ENCODE measurements at places on chromosomes 5 and 9. TPM values are rescaled to one million over a fixed set of nuclear protein-coding genes. Genes with fewer than 3 reads are reported as not detected.

DNA sequence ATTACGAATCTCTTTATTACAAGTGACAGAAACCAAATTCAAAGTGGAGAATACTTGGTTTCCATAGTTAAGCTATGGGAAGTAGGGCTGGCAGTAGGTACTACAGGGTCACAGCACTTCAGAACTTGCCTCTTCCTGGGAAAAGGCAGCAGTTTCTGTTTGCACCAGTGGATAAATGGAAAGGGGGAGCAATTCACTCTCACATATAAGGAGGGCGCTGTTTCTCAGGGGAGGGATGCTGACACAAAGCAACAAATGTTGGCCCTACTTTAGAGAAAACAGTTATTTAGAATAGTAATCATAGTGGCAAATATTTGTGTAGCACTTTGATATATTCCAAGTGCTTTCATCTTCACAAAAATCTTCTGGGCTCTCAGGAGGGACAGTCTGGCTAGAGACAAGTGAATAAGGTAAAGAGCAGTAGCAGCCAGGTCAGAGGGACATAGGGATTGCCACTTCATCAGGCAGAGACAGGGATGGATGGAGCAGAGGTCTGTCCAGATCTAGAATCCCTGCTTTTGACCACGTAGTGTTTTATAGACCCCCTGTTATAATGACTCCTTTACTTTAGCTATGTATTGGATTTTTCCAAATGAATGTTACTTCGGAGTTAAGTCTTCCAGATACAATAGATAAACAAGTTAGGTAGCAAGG lies 554.8 kb upstream of the SGCD start:
- no peaks in the 10 kb centered on the region for H3K27me3 ChIP-seq
- H3K27ac ChIP-seq: no peak overlapping the region
- H3K4me1 ChIP-seq: no peaks in the 10 kb centered on the region
- H3K4me3 ChIP-seq: no peak overlapping the region

GRCh38 chr5:173453167-173453566 lies 125.0 kb upstream of the STC2 start:
- H3K27me3 ChIP-seq: no peaks in the 10 kb centered on the region
- no peak overlapping the region for H3K4me3 ChIP-seq
- DNase-seq: no peak
- no peaks in the 10 kb centered on the region for H3K36me3 ChIP-seq
- peak overlapping the region; percentile 72 for H3K27ac ChIP-seq

The PKD2L2 gene
- not detected for total RNA-seq

The LYSMD3 gene
- 19.3 TPM for total RNA-seq

- peak overlapping the region; percentile 9 for H3K27ac ChIP-seq
- no peaks in the 10 kb centered on the region for H3K4me1 ChIP-seq
- H3K4me3 ChIP-seq: no peak overlapping the region
- no peaks in the 10 kb centered on the region for H3K36me3 ChIP-seq
These were observed 113.5 kb upstream of the SLC12A2 start for GRCh38 chr5:127970081-127970480.

DNA sequence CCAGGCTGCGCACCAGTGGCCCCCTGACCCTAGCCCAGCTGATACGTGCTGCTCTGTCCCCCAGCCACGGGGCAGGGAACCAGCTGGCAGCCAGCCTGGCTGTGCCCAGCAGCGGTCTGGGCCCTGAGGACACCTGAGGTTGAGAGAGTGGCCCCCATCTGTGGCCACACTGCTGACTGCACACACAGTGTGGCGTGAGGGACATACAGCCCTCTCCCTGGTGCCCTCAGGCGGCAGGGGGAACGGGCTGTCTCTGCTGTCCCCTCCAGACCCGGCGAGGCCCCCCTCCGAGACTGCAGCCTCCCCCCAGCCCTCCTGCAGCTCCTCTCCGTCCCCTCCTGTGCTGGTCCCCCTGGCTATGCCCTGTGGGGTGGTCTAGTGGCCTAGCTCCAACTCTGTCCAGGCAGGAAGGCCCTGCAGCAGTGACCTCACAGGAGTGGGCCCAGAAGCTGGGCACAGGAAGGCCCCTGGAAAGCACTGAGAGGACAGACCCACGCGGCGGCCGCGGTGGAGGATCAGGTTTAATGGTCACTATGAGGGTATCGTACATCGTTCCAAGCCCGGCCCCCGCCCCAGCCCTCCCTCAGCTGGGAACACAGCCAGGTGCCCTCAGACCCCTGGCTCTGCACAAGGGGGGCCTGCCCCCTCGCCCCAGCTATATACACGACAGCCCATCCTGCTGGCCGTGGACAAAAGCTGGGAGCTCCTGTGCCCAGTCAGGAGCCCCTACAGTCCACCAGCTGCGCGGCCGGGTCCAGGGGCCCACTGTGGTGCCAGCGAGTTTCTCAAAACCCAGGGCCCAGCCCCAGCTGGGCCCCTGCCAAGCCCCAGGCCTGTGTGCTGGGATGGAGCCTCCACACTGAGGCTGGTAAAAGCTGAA lies 6.8 kb upstream of the ENTPD8 start:
- H3K4me3 ChIP-seq: no peak overlapping the region
- H3K27me3 ChIP-seq: no peaks in the 10 kb centered on the region
- peaks cover 4% of the 10 kb centered on the region for H3K4me1 ChIP-seq
- DNase-seq: no peak
- no peak overlapping the region for H3K27ac ChIP-seq

The PCDHGB2 gene
- 10.5 TPM for total RNA-seq

- no peaks in the 10 kb centered on the region for H3K27me3 ChIP-seq
- H3K4me1 ChIP-seq: no peaks in the 10 kb centered on the region
- H3K36me3 ChIP-seq: no peaks in the 10 kb centered on the region
- H3K27ac ChIP-seq: no peak overlapping the region
- H3K4me3 ChIP-seq: no peak overlapping the region
These were observed 217.8 kb upstream of the TMEM161B start for GRCh38 chr5:88486431-88486830.

GRCh38 chr5:175452166-175452565 lies 8.2 kb upstream of the DRD1 start:
- no peak overlapping the region for H3K4me3 ChIP-seq
- no peaks in the 10 kb centered on the region for H3K27me3 ChIP-seq
- H3K27ac ChIP-seq: no peak overlapping the region
- DNase-seq: no peak
- H3K4me1 ChIP-seq: no peaks in the 10 kb centered on the region

GRCh38 chr5:14410068-14410393 lies 171.6 kb upstream of the OTULINL start:
- H3K4me3 ChIP-seq: no peak overlapping the region
- H3K36me3 ChIP-seq: no peaks in the 10 kb centered on the region
- H3K27me3 ChIP-seq: no peaks in the 10 kb centered on the region
- no peaks in the 10 kb centered on the region for H3K4me1 ChIP-seq
- no peak for DNase-seq

The CSF2 gene
- not detected for total RNA-seq

DNA sequence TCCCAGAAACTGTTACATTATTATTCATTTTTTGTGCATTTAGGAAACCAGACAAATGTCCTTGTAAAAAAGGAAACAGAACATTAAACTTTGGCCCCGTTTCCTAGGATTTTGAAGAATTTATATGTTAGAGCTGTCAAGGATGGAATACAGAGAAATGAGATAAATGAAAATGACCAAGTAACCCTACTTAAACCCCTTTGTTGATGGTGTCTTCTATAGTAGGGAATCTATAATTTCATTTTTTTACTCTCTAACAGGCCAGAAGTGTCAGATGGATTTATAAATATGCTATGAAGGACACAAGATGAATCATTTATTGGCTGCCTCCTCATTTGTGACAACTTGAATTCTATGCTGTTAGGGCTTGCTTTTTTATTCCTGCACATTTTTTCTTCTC lies 1047.1 kb downstream of the PTPRD start:
- H3K4me3 ChIP-seq: no peak overlapping the region
- no peak overlapping the region for H3K27ac ChIP-seq
- H3K4me1 ChIP-seq: no peaks in the 10 kb centered on the region
- H3K27me3 ChIP-seq: no peaks in the 10 kb centered on the region

GRCh38 chr9:113536166-113536482 lies 72.6 kb downstream of the RGS3 start:
- DNase-seq: no peak
- H3K4me3 ChIP-seq: no peak overlapping the region
- no peaks in the 10 kb centered on the region for H3K36me3 ChIP-seq
- peak overlapping the region; percentile 61 for H3K27ac ChIP-seq

GRCh38 chr5:170184737-170185136 lies 48.0 kb upstream of the C5orf58 start:
- H3K27ac ChIP-seq: no peak overlapping the region
- no peak for DNase-seq

- DNase-seq: no peak
- no peaks in the 10 kb centered on the region for H3K27me3 ChIP-seq
- H3K4me3 ChIP-seq: no peak overlapping the region
- H3K36me3 ChIP-seq: no peaks in the 10 kb centered on the region
- no peaks in the 10 kb centered on the region for H3K4me1 ChIP-seq
These were observed 251.0 kb downstream of the SH3GL2 start for GRCh38 chr9:17829812-17830385.

GRCh38 chr5:119353686-119354366 lies 2.0 kb upstream of the TNFAIP8 start:
- no peaks in the 10 kb centered on the region for H3K4me1 ChIP-seq
- no peaks in the 10 kb centered on the region for H3K36me3 ChIP-seq
- H3K4me3 ChIP-seq: no peak overlapping the region
- no peaks in the 10 kb centered on the region for H3K27me3 ChIP-seq
- no peak for DNase-seq
- H3K27ac ChIP-seq: no peak overlapping the region

DNA sequence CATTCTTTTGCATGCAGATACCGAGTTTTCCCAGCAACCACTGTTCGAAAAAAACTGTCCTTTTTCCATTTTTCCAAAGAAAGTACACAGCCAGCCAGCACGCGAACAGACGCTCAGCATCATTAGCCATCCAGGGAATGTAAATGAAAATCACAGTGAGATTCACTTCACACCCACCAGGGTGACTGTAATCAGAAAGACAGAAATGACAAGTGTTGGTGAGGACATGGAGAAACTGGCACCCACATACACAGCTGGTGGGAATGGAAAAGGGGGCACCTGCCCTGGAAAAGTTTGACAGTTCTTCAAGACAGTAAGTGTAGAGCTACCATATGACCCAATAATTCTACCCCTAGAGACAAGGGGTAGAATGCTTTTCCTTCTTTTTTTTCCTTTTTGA lies 25.0 kb upstream of the NCS1 start:
- H3K36me3 ChIP-seq: no peaks in the 10 kb centered on the region
- no peak overlapping the region for H3K27ac ChIP-seq
- no peaks in the 10 kb centered on the region for H3K4me1 ChIP-seq
- no peaks in the 10 kb centered on the region for H3K27me3 ChIP-seq
- no peak for DNase-seq

The NCS1 gene
- total RNA-seq: 3.9 TPM

GRCh38 chr9:10172476-10172875 lies 440.3 kb downstream of the PTPRD start:
- H3K27ac ChIP-seq: no peak overlapping the region
- no peaks in the 10 kb centered on the region for H3K4me1 ChIP-seq
- H3K4me3 ChIP-seq: no peak overlapping the region

GRCh38 chr9:19630760-19631159 lies 158.1 kb downstream of the SLC24A2 start:
- no peak for DNase-seq
- no peaks in the 10 kb centered on the region for H3K36me3 ChIP-seq
- H3K4me3 ChIP-seq: no peak overlapping the region
- H3K27ac ChIP-seq: no peak overlapping the region

- H3K27ac ChIP-seq: no peak overlapping the region
- peaks cover 15% of the 10 kb centered on the region for H3K36me3 ChIP-seq
- no peaks in the 10 kb centered on the region for H3K27me3 ChIP-seq
- no peaks in the 10 kb centered on the region for H3K4me1 ChIP-seq
- DNase-seq: no peak
These were observed 13.8 kb upstream of the ZDHHC11 start for GRCh38 chr5:864492-865167.

- peaks cover 4% of the 10 kb centered on the region for H3K4me1 ChIP-seq
- DNase-seq: no peak
- H3K27me3 ChIP-seq: no peaks in the 10 kb centered on the region
- H3K4me3 ChIP-seq: no peak overlapping the region
- H3K27ac ChIP-seq: peak overlapping the region; percentile 58
- H3K36me3 ChIP-seq: peaks cover 9% of the 10 kb centered on the region
These were observed 6.6 kb downstream of the PLK2 start for GRCh38 chr5:58453306-58453705.

- H3K36me3 ChIP-seq: no peaks in the 10 kb centered on the region
- no peaks in the 10 kb centered on the region for H3K27me3 ChIP-seq
- no peak overlapping the region for H3K27ac ChIP-seq
- DNase-seq: no peak
These were observed 55.2 kb upstream of the NEK6 start for GRCh38 chr9:124202447-124202971.

The HTR1A gene
- total RNA-seq: not detected

DNA sequence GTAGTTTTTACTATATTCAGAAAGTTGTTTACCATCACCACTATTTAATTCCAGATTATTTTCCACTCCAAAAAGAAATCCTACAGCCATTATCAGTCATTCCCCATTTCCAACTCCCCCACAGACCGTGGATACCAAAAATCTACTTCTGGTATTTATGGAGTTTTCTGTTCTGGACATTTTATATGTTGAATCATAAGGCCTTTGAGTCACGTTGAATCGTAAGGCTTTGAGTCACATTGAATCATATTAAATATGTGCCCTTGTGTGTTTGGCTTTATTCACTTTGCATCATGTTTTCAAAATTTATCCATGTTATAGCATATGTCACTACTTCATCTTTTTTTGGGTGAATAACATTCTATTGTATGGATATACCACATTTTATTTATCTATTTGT lies 454.1 kb upstream of the NUDT12 start:
- no peak overlapping the region for H3K4me3 ChIP-seq
- H3K27me3 ChIP-seq: no peaks in the 10 kb centered on the region
- DNase-seq: no peak
- no peaks in the 10 kb centered on the region for H3K4me1 ChIP-seq
- no peak overlapping the region for H3K27ac ChIP-seq

The GALNT10 gene
- total RNA-seq: 34.1 TPM

The SLC6A3 gene
- under 0.01 TPM for total RNA-seq

DNA sequence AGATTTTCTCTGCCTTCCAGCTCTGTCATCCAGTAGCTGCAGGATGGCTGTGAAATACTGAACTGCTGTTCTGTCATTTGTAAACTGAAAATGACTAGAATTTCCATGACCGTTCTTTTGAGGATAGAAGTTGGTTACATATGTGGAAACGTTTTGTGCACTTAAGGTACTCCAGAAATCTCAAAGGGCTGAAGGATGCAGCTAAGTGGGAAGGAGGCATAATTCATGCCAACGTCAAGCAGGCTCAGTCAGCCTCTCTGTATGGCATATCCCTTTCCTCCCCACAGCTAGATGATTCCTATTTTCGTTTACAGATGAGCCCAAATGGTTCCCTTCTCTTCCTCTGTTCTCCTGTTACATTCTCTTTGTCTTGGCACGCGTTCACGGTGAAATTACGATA lies 257.6 kb downstream of the FBXL7 start:
- H3K4me3 ChIP-seq: no peak overlapping the region
- H3K4me1 ChIP-seq: no peaks in the 10 kb centered on the region
- H3K36me3 ChIP-seq: no peaks in the 10 kb centered on the region
- H3K27me3 ChIP-seq: no peaks in the 10 kb centered on the region
- H3K27ac ChIP-seq: no peak overlapping the region

- H3K27ac ChIP-seq: no peak overlapping the region
- no peaks in the 10 kb centered on the region for H3K4me1 ChIP-seq
- no peaks in the 10 kb centered on the region for H3K27me3 ChIP-seq
- H3K36me3 ChIP-seq: no peaks in the 10 kb centered on the region
- H3K4me3 ChIP-seq: no peak overlapping the region
These were observed 130.5 kb downstream of the ST8SIA4 start for GRCh38 chr5:100772548-100772947.

The SPINK6 gene
- not detected for total RNA-seq

The COL5A1 gene
- total RNA-seq: 15.4 TPM
